ENCODE measurements at places on chromosomes 7 and 10.

DNA sequence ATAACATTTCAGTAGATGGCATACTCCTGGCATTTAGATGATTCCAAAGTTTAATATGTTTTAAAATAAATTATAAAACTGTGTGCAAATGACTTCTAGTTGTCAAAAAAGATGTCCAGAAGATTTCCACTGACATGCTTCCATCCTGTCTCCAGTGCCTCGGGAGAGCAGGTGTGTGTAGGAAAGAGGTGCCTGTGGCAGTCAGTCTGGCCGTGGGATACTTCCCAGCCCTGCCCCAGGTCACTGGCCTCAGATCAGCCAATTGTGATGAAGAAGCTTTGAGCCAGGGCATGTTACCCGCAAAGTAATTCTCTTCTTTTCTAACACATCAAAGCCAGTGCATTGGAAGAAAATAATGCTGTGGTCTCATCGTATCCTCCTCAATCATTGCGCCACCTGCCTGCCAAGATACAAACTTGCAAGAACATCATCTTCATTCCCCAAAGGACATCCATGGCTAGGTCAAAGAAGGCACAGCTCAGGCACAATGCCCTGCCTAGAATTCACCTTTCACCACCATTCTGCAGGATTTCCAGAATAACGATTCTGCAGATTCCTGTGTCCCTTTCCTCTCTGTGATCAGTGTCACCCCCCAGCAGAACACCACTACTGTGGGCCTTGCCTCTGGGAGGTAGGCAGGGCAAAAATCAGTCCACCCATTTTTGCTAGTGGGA lies 6.3 kb upstream of the KCNMA1 start:
- peak; percentile 69 for DNase-seq

GRCh38 chr7:156180451-156181229 lies 368.4 kb upstream of the SHH start:
- DNase-seq = no peak

- DNase-seq = no peak
These were observed 10.4 kb downstream of the GPRIN2 start for GRCh38 chr10:46545861-46546590.

DNA sequence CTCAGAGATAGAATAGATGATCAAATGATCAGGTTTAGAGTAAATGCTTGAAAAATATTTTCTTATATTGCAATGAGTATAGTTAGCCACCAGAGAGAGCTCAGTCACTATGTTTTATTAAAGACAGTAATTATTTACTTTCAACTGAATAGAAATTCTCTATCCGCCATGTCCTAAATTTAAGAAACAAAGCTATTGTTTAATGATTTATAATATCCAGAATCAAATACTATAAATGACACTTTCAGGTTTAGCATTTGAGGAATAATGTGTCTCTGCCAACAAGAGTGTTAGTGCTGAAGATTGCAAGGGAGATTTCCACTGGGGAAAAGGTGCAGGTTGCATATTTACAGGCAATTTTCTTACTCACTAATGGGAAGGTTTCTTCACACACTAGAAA lies 184.7 kb downstream of the DGKB start:
- DNase-seq = peak; percentile 29

- no peak for DNase-seq
These were observed 29.3 kb upstream of the ERCC6 start for GRCh38 chr10:49568235-49568634.

DNA sequence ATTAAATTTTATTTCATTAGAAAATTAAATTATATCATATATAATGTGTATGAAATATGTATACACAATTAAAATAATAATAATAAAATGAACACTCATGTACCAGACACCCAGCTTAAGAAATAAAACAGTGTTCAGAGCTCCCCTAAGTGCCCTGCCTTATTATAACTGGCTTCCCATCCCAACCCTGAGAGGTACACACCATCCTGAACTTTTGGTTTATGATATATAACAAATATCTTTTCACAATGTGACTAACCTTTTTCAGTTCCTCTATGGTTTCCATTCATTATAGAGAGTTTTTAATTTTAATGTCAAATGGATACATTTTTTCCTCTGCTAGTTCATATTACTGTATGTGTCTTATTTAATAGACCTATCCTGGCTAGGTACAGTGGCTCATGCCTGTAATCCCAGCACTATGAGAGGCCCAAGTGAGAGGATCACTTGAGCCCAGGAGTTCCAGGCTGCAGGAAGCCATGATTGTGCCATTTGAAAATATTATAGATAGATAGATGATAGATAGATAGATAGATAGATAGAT lies 24.0 kb upstream of the STEAP2 start:
- DNase-seq = no peak

DNA sequence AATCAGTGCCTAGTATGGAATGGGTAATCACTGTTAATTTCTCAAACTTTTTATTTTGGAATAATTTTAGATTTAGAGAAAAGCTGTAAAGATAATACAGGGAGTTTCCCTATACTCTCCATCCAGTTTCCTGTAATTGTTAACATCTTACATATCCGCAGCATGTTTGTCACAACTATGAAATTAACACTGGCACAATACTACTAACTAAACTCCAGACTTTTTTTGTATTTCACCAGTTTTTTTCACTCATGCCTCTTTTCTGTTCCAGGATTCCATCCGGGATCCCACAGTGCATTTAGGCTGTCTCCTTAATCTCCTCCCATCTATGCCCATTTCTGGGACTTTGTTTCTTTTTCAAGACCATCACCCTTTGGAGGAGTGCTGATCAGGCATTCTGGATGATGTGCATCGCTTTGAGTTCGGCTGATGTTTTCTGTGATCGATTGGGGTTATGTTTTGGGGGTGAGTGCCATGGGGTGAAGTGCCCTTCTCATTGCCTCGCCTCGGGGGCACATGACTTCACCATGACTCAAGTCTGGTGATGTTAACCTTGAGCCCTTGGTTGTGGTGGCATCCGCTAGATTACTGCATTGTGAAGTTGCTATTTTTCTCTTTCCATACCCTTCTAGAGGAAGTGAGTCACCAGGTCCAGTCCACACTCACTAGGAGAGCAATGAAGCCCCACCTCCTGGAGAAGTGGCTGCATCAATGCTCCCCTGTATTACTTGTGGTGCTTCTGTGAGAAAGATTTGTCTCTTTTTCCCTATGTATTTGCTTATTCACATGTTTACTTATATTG lies 43.9 kb upstream of the GRB10 start:
- DNase-seq = peak; percentile 90

DNA sequence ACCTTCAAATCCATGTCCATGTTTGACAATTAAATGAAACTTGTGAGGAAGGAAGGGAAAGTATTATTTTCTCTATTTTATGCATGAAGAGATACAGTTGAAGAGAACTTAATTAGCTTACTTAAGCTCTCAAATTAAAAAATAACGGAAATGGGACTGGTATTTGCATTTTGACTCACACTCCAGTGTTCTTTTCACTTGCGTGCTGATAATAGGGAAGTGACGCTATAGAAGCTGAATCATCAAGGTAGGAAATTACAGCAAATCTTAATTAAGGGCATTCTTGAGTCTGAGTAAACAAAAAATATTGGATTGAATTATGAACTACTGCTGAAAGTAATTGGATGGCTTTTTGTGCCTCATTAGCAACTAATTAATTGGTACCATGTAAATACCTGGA lies 44.0 kb upstream of the NPVF start:
- DNase-seq = peak; percentile 15

GRCh38 chr10:126012485-126012884 lies 116.1 kb downstream of the FANK1 start:
- DNase-seq = peak; percentile 58

- DNase-seq = peak; percentile 36
These were observed 34.5 kb downstream of the FAM25A start for GRCh38 chr10:87054373-87055295.

DNA sequence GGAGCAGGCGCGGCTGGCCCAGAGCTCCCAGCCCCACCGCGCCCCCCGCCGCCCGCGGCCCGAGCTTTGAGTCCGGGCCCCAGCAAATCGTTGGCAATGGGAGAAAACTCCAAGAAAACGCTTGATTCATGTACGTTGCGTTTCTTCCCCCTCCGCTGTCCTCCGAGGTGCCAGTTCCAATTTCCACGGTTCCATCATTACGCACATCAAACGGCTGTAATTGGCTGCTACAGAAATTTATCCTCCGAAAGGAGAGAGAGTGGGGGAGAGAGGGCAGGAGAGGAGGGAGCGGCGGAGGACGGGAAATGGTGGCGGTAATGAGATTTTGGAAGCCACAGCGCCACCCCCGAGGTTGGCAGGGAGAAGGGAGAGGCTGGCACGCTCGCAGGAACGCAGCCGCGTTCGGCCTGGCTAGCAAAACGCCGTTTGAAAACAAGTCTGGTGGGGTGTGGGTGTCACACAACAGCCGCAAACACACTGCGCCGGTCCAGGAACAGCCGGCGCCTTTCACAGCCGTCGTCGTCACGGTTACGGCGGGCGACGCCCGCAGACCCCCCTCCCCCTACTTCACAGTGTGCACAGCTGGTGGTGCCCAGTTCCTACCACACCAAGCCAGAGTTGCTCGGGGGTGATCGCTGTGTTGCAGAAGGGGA lies 57.5 kb downstream of the UNCX start:
- DNase-seq = peak; percentile 22

GRCh38 chr7:3412871-3413270 lies 111.8 kb downstream of the SDK1 start:
- DNase-seq = no peak

GRCh38 chr10:6478722-6479121 lies 101.4 kb downstream of the PRKCQ start:
- no peak for DNase-seq

- peak; percentile 78 for DNase-seq
These were observed 4.9 kb downstream of the ACADSB start for GRCh38 chr10:123013456-123014419.

GRCh38 chr7:12987238-12987637 lies 299.8 kb downstream of the ARL4A start:
- DNase-seq = no peak

GRCh38 chr7:48637382-48637781 lies 287.0 kb upstream of the CDC14C start:
- peak; percentile 45 for DNase-seq

DNA sequence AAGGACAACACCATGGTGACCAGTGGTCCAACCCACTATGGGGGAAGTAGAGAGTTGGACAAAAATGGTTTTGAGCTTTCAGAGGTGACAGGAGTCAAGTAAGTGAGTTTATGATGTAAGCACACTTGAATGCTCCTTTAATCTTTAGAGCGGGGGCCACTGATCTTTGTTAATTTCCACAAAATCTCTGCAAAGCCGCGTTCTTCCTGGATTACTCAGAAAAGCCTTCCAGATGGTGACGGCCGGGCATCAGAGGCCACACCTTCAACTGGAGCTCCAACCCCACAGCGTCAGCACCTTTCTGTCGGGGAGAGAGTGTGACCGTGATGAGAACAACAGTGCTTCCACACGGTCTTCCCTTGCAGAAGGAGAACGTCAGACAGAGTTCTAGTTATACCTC lies 35.2 kb upstream of the KLF6 start:
- peak; percentile 58 for DNase-seq

DNA sequence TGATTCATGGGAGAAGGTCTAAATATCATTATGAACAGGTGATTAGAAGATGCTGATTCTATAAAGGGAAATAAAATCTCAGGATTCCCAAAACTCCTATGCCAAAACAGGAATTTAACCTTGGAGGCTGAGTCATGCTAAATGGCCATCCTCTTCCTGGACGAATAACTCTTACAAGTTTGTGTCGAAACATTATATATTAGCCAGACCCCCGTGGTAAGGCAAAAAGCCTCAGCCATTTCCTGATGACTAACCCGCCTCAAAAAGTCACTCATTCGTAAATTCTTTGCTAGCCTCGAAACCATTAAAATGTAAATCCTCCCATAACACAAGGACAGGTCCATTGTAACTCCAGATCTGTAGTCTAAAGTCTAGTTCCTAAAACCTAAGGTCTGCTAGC lies 32.0 kb downstream of the CUL2 start:
- DNase-seq = peak; percentile 69

- no peak for DNase-seq
These were observed 578.2 kb downstream of the PARD3 start for GRCh38 chr10:34236931-34237330.

- DNase-seq = no peak
These were observed 56.7 kb downstream of the OSBPL3 start for GRCh38 chr7:24923172-24923865.

DNA sequence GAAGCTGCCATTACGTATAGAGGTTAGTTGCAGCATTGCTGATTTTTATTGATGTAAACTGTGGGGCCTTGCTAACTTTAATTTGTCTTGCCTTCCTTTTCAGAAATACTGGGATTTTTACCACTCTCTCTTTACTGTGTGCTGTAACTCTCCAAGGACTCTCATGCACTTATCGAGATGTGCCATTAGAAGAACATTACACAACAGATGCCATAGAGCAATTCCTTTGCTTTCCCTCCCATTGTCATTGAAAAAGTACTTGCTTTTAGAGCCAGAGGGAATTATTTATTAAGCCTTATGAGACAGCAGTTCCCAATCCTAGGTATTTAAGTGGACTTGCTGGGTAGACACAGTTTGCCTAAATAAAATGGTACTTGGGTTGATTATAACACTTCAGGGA lies 51.7 kb downstream of the ASB4 start:
- no peak for DNase-seq

GRCh38 chr7:85641331-85641730 lies 454.5 kb upstream of the SEMA3D start:
- DNase-seq = no peak

DNA sequence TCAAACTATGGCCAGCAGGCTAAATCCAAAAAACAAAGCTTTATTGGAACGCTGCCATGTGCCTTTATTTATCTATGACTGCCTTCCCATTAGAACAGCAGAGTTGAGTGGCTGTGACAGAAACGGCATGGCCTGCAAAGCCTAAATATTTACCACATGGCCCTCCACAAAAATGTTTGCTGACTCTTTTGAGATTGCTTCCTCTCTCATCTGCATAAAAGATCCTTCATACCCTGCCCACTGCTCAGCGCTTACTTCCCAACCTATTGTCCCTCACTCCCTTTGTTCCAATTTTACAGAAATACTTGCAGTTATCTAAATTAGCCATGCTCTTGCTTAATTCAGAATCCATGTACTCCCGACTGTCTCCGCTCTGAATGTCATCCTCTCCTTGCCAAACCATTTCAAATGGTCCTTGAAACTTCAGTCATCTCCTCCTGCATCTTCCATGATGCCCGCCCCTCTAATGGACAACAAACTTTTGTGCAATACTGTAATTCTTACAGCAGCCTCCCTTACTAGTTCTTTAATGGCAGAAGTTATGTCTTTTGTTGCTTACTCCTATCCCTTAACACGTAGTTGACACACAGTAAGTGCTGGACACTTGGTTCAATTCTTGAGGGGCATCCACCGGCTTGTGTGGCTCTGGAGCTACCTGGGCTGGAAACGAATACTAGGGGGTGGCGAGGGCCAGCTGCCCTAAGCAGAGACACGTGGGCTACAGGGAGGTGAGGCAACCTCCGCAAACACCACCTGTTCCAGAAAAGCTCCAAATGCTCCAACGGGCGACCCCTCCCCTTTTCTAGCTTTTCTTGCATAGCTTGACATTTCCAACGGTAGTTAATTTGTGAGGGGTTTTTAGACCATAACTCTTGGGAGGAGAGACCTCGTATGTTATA lies 832 bp downstream of the XRCC2 start:
- peak; percentile 11 for DNase-seq

GRCh38 chr10:62732841-62733653 lies 71.5 kb upstream of the ADO start:
- peak; percentile 81 for DNase-seq

GRCh38 chr7:1454542-1454941 lies 4.7 kb downstream of the MICALL2 start:
- no peak for DNase-seq
